ENCODE measurements at places on chromosomes 16 and 17. TPM values are rescaled to one million over a fixed set of nuclear protein-coding genes. Genes with fewer than 3 reads are reported as not detected.

DDX19B gene
- total RNA-seq: 35.7 TPM

ZFP3 gene
- 0.89 TPM for total RNA-seq

MYH1 gene
- not detected for total RNA-seq

HBA2 gene
- total RNA-seq: 0.40 TPM

LCAT gene
- total RNA-seq: 10.4 TPM

PIMREG gene
- 49.9 TPM for total RNA-seq

ODAD4 gene
- 1.1 TPM for total RNA-seq

KCNJ2 gene
- 0.08 TPM for total RNA-seq

HS3ST4 gene
- total RNA-seq: not detected

CNEP1R1 gene
- 18.7 TPM for total RNA-seq

P2RX5 gene
- total RNA-seq: 26.5 TPM

BAHCC1 gene
- total RNA-seq: 18.2 TPM

FBXW10B gene
- 4.2 TPM for total RNA-seq

G6PC1 gene
- not detected for total RNA-seq

SNAI3 gene
- not detected for total RNA-seq

SKAP1 gene
- total RNA-seq: not detected

NAGS gene
- total RNA-seq: 1.1 TPM

CHTF8 gene
- 102 TPM for total RNA-seq

C17orf50 gene
- 0.42 TPM for total RNA-seq

DNAH9 gene
- total RNA-seq: not detected

FOXN1 gene
- not detected for total RNA-seq

ZFHX3 gene
- 7.6 TPM for total RNA-seq

CNGB1 gene
- 0.07 TPM for total RNA-seq

EFCAB5 gene
- 0.81 TPM for total RNA-seq

GPRC5B gene
- total RNA-seq: 28.2 TPM

STAT5B gene
- 33.2 TPM for total RNA-seq

NHLRC4 gene
- 0.12 TPM for total RNA-seq

All from A549 treated with CpdA at 1 μM for 4 hours (cell line).